ENCODE measurements at places on chromosomes 12 and 14.

- DNase-seq, result peak; percentile 46
Measured at GRCh38 chr14:74835645-74836250, 40.2 kb downstream of the PROX2 start.

DNA sequence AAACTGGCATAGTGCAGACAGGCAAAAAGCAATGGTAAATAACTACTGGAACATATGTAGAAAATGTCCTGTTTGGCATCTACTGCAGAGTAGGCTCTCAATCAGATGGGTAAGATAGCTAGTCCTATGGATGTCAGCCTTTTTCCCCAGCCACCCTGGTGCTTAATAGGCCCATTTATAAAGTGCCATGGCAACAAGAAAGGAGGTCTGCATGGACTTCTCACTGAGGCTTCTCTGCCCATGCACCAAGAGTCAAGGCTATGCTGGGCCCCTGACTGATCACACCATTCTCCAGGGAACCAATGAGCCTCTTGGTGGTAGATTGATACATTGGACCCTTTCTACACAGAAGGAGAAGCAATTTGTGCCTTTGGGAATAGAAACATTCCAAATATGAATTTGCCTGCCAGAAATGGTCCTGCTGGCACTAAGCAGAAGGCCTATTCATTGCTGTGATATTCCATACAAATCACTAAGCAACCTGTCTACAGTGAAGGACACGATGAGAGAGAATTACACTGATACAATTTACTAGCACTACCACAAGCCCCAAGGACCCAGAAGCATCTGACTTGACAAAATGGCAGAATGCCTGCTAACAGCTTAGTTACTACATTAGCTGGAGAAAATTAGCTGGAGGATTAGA is 43.8 kb downstream of the RESF1 start:
- no peak for DNase-seq

DNA sequence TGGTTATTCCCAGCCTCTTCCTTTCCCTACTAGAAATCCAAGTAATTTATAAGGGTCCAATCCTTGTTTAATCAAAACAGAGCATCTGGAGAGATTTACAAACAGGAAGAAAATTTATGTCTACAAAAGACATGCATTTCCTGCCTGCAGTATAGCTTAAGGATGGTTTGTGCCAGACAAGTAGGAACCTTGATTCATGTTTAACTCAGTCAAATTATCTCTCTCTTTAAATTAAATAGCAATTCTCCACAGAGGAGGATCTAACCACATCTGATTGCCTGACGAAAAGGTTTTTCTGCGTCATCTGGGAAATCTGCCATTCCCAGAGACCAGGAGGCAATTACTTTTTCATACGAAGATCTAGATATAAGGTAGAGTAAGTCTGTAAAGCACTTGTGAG is 105.2 kb downstream of the ZFC3H1 start:
- DNase-seq, result no peak

DNA sequence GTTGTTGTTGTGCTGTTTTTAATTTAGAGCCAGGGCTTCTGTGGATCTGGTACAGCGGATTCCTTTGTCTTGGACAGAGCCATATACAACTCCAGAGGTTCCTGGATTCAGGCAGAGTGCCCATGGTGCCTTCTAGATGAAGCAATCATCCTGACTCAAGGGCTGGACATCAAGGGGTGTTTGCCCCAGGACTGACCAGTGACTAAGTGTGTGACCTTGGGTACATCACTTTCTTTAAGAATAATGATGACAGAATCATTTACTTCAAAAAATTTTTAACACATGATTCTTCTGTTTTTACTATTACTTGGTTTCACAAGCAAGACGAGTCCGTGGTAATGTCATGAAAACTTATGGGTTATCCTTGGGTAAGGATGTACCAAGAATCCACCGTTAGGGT is 397.3 kb downstream of the ZFP36L1 start:
- DNase-seq, result no peak

Data from OCI-LY7 (cell line).